ENCODE measurements at places on chromosomes 4 and X.

DNA sequence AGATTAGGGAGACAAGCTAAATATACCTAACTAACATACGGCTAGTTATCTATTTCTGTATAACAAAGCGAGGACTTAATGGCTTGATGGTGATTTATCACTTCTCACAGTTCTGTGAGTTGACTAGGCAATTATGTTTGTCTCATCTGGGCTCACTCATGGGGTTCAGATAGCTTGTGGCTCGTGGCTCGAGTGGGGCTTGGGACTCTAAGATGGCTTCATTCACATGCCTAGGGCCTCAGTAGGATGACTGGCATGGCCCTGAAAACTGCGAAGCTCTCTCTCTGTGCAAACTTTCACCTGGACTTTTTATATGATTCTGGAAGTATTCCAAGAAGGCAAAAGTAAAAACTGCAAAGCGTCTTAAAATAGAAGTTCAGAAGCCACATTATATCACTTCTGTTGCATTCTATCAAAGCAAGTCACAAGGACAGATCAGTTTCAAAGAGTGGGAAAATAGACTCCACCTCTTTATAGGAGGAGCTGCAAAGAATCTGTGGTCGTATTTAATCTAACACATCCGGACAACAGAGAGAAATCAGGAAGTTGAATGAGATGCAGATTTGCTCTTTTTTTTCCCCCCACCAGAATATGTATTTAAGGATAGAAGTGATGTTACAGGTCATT lies 491.2 kb downstream of the INPP4B start:
- no peak for DNase-seq

DNA sequence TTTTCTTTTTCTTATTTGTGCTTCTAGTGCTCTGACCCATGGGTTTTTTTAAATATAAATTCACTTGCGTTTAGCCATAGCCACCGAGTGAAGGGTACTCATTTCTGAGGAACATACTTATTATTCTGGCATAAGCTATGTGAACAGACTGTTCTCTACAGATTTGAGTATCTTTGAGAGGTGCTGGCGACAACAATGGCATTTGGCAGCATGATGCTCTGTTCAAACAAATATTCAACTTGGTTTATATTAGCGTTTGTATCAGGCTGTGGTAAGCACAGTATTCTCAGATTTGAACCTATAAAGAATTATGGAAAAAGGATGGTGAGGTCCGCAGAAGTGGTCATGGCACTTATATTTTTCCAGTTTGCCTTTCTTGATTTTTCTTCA lies 108.7 kb upstream of the LIMCH1 start:
- no peak for DNase-seq

GRCh38 chrX:103730147-103730795 lies 19.6 kb downstream of the TMEM31 start:
- DNase-seq = no peak

- DNase-seq = no peak
Observed at GRCh38 chr4:80173841-80174240, 23.5 kb upstream of the PRDM8 start.

GRCh38 chr4:37490391-37491347 lies 195.5 kb downstream of the RELL1 start:
- DNase-seq = no peak
